Right renal cortex interstitium (tissue), 3 donors: ENCODE measurements at places on chromosomes 1 and 21.
A peak's percentile ranks its signal among the peaks of the same experiment; 100 is the strongest.

DNA sequence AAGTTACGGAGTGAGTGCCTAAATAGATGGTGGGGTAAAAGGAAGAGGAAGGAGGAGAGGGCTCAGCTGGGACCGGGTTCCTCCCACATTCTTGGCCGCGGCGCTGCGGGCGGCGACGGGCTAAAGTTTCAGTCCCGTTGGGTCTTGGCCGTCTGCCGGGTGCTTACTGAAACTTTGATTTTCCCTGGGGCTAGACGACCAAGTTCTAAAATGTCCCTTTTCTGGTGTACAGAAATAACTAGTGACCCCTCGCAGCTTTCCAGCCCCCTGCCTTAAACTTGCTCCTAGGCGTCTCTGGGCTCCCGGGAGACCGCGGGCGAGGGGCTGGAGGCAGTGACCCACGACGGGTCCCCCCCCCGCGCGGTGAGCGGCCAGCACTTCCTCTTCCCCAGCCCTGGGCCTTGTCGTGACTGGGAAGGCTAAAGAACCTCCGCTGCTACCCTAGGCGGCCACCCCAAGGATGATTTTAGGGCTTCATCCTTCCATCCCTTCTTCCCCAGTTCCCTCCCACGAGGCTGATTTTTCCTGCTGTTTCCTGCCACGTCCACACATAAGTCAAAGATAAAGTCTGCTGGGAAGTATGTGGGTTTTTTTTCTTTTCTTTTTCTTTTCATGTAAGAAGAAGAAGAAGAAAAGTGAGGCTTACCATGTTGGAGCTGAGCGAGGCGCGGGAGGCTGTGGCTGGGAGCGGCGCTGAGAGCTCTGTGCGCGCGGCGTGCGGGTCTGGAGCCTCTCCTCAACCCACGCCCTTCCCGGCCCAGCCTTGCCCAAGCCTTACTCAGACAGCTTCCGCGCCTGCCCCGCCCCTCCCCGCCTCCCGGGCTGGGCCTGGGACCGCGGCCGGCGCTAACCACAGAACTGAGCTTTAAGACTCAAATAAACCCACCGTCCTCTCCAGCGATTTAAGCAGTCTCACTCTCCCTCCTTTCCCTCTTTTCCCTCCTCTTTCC lies at the start of gene S100A11:
TSS of gene S100A11 (minus strand) at position 738 of the 950 bp plus-strand sequence. CDS start at position 649, 89 bp downstream.
- DNase-seq = peak; percentile 47

GRCh38 chr1:218775501-218776021 lies 398.1 kb upstream of the LYPLAL1 start:
- DNase-seq = no peak

DNA sequence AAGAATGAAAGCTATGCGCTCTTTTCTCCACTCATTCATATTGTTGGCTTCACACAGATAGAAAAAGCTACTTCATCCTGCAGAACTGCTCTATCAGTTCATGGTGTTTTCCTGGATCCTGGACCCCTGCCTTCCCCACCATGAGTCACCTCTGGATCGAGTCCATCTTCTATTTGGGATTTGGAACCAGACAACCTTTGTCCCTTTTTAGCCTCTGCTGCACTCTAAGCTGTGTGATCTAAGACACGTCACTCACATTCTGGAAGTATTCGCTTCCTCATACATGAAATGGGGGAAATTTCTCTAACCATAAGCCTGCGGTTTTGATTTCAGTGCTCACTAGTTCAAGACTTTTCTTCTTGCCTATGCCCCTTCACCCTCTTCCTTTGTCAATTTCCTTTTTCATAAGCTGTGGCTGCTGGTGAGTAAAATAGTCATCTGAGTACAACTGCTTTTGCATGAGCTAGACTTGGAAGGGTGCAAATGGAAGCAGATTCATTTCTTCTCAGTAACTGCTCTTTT lies 14.1 kb upstream of the DEGS1 start:
- no peak for DNase-seq

DNA sequence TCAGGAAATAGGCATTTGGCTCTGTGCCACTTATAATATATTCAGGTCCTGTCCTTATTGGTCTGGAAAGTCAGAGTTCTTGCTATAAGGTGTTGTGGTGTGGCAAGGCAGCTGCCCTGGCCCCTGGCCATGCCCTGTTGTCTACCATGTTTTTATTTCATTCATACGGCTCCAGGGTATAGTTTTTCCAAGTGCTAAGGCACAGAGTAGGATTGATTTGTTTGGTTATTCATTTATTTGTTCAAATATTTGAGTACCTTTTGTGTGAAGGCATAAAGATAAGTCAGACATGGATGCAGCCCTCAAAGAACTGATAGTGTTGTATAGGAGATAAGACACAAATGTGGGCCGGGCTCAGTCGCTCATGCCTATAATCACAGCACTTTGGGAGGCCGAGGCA lies 10.1 kb downstream of the ZBTB8B start:
- no peak for DNase-seq

DNA sequence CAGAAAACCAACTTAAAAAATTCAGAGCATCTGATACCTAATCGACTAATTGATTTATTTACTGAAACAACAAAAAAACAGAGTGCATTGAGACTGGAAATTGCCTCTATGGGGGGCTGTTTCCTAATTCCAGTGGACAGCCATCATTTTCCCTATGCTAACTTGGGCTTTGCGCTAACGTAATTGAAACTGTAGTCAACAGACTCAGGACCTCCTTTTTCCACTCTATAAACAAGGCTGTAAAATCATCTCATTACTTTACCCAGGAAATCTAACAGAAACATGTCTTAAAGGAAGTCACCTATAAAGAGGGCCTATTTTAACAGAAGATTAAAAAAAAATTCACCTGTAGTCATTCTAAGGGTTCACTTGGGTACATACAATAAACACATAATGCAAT lies 2.1 kb downstream of the ERG start:
- no peak for DNase-seq

GRCh38 chr1:165226326-165226725 lies 130.2 kb downstream of the LMX1A start:
- DNase-seq = no peak

- DNase-seq = no peak
Observed at GRCh38 chr1:194503209-194503608, 1316.8 kb upstream of the B3GALT2 start.

DNA sequence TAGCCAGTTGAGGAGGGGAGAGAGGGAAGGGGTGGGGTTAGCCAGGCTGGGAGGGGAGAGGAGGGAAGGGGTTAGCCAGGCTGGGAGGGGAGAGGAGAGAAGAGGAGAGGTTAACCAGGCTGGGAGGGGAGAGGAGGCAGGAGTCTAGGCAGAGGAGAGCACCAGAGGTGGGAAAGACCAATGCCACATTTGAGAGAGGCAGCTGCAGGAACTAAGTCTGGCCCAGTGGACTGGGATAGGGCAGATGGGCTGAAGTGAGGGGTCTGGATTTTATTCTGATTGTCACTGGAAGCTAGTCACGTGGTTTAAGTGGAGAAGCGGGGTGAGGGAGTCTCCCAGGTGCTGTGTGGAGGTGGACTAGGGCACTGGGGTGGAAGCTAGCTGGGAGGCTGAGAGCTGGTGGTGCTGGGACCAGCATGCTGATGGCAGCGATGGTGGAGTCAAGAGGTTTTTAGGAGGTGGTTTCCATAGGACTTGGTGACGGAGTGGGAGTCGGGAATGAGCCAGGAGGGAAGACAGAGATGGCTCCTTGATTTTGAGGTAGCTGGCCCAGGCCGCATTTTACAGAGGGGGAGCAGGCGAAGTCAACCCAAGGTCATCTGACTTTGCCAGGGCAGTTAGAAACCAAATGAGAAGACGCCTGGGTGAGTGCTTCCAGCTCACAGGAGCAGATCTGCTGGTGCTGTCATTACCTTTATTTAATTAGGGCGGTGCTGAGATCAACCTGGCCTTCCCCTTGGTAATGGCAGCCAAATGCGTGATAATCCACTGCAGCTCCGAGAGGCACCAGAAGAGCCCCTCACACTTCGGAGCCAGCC lies 42.8 kb downstream of the DISP3 start:
- no peak for DNase-seq

GRCh38 chr1:147837964-147838292 lies 64.7 kb upstream of the GJA8 start:
- no peak for DNase-seq

GRCh38 chr1:67733681-67734322 lies 48.8 kb downstream of the GADD45A start:
- no peak for DNase-seq

DNA sequence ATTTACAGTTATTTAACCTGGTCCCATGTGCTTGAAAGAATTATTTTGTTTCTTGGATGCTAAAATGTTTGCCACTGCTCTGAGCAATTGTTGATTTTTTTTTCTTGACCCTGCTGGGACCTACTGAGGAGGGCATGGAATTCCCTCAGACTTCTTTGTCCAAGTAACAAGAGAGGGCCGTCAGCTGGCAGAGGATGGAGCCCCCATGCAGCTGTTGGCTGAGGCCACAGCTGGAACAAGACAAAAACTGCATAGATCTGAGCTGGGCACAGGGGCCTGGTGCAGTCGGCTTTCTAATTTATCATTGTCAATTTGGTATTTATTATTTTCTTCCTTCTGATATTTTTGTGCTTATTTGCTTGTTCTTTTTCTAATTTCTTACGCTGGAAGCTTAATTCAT lies 39.6 kb upstream of the ABCG1 start:
- DNase-seq = no peak

GRCh38 chr1:208357644-208358507 lies 113.7 kb upstream of the PLXNA2 start:
- no peak for DNase-seq

DNA sequence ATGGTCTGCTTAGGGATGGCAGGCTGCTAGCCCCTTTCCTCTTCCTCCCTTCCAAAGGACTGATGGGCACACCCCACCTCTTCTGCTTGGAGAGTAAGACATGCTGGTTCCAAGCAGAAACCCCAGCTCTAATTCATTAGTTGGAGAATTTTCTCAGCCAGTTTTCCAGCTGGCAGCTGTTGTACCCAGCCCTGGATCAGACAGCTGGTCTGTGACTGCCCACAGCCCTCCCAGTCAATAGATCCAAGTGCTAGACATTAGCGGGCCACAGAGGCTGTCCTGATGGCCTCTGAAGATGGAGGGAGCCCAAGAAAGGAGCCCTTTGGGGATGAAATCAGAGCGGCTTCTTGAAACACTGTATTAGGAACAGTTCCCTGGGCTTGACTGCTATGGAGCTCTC lies 35.8 kb downstream of the ACOT11 start:
- no peak for DNase-seq

DNA sequence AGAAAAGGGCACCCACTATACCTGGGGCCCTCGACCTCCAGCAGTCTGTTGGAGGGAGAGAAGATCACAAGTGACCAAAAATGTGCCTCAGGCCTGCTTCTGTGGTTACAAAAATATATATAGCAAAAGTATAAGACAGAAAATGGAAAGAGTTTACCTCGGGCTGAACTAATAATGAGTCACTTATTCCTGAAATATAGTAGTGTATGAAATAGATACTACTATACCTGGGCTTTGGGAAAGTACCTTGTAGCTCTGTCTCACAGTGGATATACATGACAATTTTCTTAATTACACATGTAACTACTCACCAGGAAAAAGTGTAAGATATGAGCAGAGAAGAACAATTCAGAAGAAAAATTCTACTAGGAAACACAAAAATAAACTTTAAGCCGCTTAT lies 7.3 kb upstream of the APCS start:
- DNase-seq = no peak

DNA sequence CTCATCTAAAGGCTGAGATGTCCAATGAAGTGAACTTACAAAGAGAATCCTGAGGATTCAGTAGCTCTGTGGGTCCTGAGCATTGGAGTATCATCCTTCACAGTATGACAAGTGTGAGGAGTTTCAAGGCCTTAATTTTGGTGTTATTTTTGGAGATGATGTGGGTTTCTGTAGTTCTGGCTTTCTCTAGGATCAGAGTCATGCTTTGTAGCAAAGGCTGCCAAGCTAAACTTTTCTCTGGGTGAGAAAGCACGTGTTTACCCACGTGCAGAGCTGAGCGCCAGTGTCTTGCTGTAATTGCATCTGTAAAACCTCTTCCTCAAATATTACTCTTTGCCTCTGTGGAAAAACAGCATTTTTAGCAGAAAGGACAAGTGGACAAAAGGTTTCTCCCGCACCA lies 387.8 kb upstream of the LYPLAL1 start:
- DNase-seq = no peak

GRCh38 chr1:209257454-209257853 lies 326.1 kb upstream of the CAMK1G start:
- DNase-seq = no peak

DNA sequence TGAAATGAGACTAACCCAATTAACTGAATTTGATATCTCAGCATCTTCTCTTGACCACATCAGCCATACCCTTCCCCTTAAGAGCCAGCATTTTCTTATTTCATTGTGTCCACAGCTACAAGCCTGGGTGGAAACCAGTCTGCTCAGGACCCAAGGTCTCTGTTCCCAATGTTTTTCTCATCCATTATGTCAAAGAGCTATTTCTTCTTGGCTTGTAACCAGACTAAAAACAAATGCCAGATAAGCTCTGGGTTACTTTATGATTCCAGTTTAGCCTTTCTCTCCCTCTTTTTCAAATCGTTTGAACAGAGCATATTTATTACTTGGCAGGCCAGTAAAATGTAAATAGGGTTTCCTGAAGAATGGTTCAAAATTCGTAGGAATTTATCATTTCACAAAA lies 109.3 kb upstream of the SPATA6 start:
- no peak for DNase-seq

- no peak for DNase-seq
Observed at GRCh38 chr1:44684525-44684924, 10.0 kb downstream of the ARMH1 start.

DNA sequence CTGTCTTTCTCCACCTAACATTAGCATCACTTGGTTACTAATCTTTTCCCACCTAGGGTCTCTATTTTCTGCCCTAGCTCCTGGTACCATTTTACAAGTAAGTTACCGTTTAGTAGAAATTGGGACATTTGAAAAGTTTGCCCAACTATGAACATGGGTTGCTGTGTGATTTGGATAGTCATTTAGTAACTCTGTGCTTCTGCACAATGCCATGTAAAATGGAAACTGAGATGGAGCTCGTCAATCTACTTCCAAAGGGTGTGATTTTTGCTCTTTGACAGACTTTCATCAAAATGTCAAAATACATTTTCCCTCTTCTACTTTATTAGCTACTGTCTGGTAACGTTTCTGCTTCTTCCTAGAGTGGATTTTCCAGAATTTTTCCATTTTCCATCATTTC lies 381.5 kb upstream of the B3GALT2 start:
- no peak for DNase-seq

GRCh38 chr1:218526198-218526580 lies 181.1 kb downstream of the TGFB2 start:
- DNase-seq = no peak

DNA sequence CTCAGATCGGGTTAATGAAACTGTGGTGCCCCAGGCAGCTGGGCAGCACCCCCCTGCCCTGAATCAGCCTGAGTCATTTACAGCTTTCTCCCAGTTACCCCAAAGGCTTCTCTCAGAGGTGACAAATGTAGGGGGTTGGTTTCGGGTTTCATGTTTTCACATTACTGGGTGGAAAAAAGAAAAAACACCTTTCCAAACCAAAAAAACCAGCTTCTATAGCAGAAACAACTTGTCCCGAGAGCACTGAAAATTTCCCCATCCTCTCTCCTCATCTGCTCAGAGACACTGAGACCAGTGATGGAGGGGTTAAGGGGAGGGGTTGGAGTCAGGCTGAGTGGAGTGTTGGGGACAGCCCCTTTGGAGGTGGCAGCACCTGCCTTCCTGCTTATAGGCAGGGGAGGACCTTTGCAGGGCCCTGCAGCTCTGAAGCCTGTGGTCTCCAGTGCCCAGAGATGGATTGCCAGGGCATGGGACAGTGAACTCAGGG lies 15.6 kb downstream of the UTP11 start:
- no peak for DNase-seq

- DNase-seq = no peak
Observed at GRCh38 chr1:226982451-226983177, 42.5 kb downstream of the COQ8A start.

- no peak for DNase-seq
Observed at GRCh38 chr1:63653976-63654375, 60.8 kb downstream of the PGM1 start.

- peak; percentile 57 for DNase-seq
Observed at GRCh38 chr21:26572702-26573381, at the start of gene CYYR1. CYYR1 (minus strand) TSS chr21:26573286; CDS start chr21:26572940, 346 bp downstream.
